Astrocyte of the hippocampus (primary cell): ENCODE measurements at places on chromosomes 4 and X.
A peak's percentile ranks its signal among the peaks of the same experiment; 100 is the strongest.

GRCh38 chr4:134862116-134862515 lies 660.5 kb upstream of the PABPC4L start:
- peak; percentile 2 for DNase-seq

DNA sequence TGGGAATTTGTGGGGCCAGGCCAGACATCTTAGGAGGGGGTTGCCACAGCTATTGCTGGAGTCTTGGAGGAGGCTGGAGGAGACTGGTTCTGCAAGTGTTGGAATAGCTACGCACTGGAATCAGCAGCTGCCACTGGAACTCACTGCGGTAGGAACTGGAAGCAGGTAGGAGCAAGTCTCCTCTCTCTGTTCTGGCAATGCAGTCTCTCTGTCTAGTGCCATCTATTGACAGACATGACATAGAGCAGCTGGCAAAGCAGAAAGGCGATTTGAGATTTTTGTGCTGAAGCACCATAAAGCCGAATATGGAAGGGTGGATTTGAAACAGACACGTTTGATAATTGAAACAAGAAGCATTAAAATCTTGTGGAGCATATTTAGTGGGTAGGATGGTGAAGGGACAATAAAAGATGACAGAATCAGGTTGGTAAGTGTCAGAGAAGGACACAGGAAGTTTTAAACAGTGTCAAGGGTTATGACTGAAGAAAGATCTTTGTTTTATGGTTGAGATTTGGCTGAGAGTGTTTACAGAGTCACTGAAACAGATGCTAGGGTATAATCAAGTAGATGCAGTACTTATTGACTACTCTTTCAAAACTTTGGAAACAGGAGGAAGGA lies 23.5 kb upstream of the SYNPO2 start:
- DNase-seq, result peak; percentile 65

- no peak for DNase-seq
Measured at GRCh38 chr4:98641376-98641775, 17.0 kb downstream of the TSPAN5 start.

DNA sequence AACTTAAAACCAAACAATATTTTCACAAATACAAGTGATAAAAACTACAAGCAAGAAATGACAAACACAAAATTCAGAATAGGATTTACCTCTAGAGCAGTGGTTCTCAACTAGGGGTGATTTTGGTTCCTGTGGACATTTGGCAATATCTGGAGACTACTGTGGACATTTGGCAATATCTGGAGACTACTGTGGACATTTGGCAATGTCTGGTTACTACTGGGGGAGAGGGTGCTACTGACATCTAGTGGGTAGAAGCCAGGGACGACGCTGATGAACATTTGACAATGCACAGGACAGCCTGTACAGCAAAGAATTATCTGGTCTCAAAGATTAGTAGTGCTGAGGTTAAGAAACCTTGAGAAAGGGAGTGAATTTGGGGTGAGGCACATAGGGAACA lies 169.8 kb downstream of the CLCN4 start:
- peak; percentile 39 for DNase-seq

DNA sequence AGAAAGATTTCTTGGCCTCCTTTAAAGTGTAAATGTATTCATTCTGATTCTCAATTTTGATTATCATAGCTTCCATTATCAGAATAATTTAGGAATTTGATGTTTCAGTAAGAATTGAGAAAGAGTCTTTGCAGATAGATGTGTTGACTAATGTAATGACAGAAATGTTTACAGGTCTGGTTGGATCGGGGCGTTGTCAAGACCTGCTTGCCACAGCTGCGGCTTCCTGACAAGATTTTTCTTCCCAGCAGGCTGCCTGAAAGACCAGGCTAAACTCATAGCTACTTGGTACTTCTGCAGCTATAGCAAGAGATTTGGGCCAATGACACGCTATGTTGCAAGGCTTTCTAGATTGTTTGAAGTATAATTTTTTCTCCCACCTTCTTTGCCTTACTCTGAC lies 91.5 kb upstream of the ANKRD50 start:
- DNase-seq, result no peak

- no peak for DNase-seq
Measured at GRCh38 chrX:29992083-29992482, 223.3 kb upstream of the MAGEB2 start.

DNA sequence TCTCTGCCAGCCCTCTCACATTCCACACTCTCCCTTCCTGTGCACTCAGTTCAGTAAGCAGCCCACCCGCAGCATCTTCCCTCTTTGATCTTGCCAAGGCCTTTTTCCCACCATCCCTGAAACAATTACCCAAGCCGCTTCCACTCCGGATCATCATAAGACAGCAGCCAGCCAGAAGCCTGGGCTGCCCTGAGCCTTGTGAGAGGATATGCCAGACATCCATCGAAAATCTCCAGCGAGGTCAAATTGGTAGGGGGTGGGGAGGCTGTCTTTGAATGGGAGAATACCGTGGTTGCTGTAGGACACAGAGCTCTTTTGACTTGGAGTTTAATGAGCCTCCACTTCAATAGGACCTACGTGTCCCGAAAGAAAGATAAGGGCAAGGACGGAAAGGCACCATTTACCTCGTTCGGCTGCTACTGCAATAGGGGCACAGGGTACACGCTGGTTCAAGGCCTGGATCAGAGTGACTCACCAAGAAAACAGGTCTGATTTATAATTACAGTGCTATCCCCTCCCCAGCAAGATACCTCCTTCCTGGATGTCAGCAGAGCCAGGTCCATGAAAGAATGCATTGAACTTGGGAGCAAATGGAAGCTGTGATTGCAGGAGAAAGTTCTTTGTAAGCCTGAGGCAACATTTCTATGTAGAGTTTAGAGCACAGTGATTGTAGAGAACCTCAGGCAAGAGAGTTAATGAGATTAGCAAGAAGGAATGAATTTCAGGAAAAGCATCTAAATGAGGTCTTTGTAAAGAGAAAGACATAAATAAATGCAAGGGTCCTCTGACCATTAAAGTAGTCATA lies 39.5 kb downstream of the AMOT start:
- DNase-seq, result peak; percentile 24

GRCh38 chr4:24978291-24979075 lies 52.3 kb downstream of the LGI2 start:
- no peak for DNase-seq
